HS-5 (cell line): ENCODE measurements at places on chromosomes 6 and 20.

- DNase-seq = no peak
Measured at GRCh38 chr6:52725535-52726192, 37.6 kb downstream of the GSTA2 start.

DNA sequence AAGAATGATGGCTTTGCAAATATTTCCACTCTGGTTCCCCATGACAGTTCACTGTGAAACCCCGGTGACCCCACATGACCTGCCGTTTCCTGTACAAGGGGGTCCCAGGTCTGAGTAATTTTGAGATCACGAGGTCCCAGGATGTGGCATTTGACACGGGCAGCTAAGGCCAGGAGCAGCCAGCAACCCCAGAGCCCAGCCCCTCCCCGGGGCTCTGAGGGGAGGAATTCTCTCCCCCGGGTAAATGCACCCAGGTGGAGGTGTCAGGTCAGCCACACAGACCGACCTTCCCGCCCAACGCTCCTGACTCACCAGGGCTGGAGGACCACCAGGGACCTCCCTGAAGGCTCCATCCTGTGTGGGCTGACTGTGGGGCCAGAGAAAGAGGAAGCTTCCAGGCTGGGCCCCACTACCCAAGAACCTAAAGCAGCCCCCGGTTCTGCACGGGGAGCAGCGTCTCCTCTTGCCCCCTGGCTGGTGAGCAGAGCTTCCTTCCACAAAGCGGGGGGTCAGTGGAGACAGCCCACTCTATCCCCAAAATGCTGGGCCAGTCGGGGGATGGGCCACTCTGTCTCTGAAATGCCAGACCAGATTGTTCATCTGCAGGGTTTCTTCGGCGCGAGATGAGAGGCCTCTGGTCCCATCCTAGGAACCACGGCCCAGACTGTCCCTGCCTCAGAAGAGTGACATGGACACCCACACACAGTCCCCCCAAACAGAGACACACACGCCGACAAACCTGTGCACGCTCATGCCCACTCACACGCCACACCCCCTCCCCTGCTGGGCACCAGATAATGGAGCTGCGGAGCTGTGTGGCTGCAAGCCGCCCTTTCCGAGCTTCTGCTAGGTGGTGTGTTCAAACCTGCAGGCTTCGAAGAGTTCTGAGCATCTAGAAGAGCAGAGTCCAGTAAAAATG lies 23.4 kb upstream of the SLCO4A1 start:
- no peak for DNase-seq

GRCh38 chr6:82083646-82084045 lies 163.9 kb downstream of the IBTK start:
- DNase-seq = no peak

GRCh38 chr6:144931172-144932035 lies 646.3 kb downstream of the UTRN start:
- DNase-seq = no peak

DNA sequence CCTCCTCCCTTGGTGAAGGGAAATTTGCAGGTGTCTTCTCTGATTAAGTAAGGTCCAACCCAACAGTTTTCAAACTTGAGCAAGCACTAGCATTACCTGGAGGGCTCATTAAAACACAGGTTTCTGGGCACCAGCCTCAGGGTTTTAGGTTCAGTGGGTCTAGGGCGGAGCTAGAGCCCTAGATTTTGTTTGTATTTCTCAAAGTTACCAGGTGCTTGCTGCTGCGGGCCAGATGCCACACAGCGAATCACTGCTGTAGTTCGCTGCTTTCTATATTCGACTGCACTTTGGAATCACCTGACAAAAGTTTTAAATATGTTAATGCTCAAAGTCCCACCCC lies 869 bp downstream of the COL21A1 start:
- DNase-seq = no peak
